Stimulated activated CD8-positive, alpha-beta memory T cell treated with anti-CD3 and anti-CD28 coated beads, Interleukin-7, amount 100 ng/mL, for 24 hours (primary cell): ENCODE measurements at places on chromosomes 12 and 14.

- no peak for DNase-seq
These were observed 37.4 kb upstream of the NKX2-8 start for GRCh38 chr14:36619853-36620252.

- no peak for DNase-seq
These were observed 2.9 kb upstream of the SETD1B start for GRCh38 chr12:121800694-121801594.

- DNase-seq, result no peak
These were observed 249.9 kb downstream of the DAD1 start for GRCh38 chr14:22338917-22339715.

DNA sequence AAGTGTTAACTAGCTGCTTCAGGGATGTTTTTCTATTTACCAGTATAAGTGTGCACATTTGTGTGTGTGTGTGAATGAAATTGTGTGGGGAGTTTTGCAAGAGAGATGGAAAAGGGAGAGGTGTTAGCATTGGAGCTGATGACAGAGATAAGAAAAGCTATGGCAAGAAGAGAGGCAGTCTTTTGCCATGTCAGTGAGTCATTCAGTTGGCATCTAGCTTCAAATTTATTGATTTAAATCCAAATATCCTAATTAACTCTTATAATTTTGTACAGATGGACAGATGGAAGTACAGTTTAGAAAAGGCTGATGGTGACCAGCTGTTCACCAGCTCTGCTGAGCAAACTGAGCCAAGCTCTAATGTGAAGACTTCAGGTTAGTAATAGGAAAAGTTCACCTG lies 3.3 kb upstream of the BHLHE41 start:
- DNase-seq, result no peak

DNA sequence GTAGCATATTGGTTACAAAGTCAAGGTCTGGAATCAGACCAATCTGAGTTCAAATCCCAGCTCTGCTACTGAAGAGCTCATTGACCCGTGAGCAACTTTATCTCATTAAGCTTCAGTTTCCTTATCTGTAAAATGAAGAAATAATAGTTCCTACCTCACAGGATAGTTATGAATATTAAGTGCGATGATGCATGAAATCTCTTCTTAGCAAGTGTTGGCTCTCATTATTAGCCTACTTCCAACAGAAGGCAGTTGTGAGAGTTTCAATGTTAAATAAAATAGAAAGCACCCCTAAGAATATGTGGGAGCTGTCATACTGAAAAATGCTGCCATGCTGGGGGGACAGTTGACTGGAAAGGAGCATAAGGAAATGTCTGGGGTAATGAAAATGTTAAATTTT lies 39.0 kb upstream of the ITPR2 start:
- no peak for DNase-seq

DNA sequence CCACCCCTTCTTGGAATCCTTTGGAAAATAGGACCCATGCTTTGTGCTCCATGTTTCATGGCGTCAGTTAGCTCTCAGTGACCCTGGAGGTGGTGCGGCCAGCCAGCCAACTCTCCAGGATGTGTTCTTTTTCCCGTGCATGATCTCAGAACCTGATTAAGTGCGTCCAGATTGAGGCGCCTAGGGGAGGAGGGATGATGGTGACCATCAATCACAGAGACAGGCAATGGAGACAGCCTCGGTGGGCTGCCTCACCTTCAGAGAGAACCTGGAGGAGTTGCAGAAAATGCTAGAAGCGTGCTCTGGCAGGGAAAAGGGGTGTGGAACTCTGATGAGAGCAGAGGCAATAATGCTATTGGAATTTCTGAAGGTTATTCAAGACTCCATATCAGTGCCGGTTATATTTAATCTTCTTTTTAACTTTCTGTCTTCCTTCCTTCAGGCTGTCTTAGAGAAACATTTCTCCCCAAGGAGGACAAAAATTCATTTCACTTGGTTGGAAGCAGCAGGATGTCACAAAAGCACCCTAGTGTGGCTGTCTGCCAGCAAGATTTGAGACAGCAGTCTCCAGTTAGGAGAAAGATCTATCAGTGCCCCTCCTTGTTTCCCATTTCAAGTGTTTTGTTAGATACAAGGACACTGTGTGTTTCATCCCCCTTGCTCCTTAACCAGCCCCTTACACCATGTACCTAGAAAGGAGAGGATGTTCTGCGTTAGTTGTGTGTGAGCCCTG lies 53.3 kb upstream of the IGF1 start:
- no peak for DNase-seq

DNA sequence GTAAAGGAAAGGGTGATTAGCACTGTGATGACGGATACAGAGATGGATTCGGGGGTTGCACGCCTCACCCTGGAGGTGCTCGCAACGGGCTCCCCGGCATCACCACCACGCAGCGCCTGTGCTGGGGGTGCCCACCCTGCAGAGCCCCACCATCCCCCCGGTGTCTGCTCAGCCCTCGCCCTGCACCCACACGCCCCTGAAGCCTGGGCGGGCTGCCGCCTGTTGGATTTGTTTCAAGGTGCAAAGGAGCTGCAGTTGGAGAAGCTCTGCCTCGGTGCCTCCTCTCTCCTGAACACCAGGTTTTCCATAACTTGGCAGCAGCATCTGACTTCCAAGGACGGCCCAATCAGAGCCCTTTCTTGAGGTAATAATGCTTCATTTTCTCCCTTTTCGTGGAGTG lies 106.1 kb upstream of the TMEM132D start:
- no peak for DNase-seq

DNA sequence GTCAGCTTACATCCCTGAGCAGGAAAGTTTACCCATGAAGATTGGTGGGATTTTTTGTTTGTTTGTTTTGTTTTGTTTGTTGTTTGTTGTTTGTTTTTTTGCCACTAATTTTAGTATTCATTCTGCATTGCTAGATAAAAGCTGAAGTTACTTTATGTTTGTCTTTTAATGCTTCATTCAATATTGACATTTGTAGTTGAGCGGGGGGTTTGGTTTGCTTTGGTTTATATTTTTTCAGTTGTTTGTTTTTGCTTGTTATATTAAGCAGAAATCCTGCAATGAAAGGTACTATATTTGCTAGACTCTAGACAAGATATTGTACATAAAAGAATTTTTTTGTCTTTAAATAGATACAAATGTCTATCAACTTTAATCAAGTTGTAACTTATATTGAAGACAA lies 37.6 kb downstream of the CD9 start:
- no peak for DNase-seq
